ENCODE measurements at places on chromosomes 4 and X. TPM values are rescaled to one million over a fixed set of nuclear protein-coding genes. Genes with fewer than 3 reads are reported as not detected.
A peak's percentile ranks its signal among the peaks of the same experiment; 100 is the strongest.

Gene TLR7
- total RNA-seq: not detected

Gene TLL1
- 31.0 TPM for total RNA-seq

Gene IL2
- not detected for total RNA-seq

Gene VCX
- total RNA-seq: not detected

Gene KLHL4
- 157 TPM for total RNA-seq

Gene LRRC66
- total RNA-seq: under 0.01 TPM

Gene CNGA1
- not detected for total RNA-seq

Gene REELD1
- not detected for total RNA-seq

Gene CLDN34
- 0.13 TPM for total RNA-seq

- peak; percentile 11 for DNase-seq
Observed at GRCh38 chrX:155334486-155335336, at the start of gene CLIC2. Gene CLIC2 (minus strand): TSS chrX:155334614. CDS start chrX:155334427, 187 bp downstream.

GRCh38 chr4:102543030-102543928 is 42.1 kb downstream of the NFKB1 start:
- DNase-seq: no peak

GRCh38 chr4:158496030-158496741 is 25.5 kb upstream of the RXFP1 start:
- peak; percentile 12 for DNase-seq

DNA sequence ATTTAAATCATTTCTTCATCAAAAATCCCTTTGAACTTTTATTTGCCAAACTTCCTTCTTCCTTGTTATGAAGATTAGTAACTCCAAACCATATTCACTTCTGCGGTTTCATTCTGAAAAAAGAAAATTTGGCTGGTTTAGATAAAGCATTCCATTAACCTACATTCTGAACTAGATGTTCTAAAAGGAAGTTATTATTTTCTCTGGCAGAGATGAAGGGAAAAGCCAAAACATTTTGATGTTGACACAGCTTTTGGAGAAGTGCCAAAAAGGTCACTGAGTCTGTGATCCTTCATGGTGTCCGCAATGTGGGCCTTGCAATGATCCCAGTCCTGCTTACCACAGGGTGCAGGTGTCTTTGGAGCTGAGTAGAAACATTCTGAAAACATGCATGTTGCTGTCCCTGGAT is 36.0 kb downstream of the CXCL8 start:
- DNase-seq: peak; percentile 98

DNA sequence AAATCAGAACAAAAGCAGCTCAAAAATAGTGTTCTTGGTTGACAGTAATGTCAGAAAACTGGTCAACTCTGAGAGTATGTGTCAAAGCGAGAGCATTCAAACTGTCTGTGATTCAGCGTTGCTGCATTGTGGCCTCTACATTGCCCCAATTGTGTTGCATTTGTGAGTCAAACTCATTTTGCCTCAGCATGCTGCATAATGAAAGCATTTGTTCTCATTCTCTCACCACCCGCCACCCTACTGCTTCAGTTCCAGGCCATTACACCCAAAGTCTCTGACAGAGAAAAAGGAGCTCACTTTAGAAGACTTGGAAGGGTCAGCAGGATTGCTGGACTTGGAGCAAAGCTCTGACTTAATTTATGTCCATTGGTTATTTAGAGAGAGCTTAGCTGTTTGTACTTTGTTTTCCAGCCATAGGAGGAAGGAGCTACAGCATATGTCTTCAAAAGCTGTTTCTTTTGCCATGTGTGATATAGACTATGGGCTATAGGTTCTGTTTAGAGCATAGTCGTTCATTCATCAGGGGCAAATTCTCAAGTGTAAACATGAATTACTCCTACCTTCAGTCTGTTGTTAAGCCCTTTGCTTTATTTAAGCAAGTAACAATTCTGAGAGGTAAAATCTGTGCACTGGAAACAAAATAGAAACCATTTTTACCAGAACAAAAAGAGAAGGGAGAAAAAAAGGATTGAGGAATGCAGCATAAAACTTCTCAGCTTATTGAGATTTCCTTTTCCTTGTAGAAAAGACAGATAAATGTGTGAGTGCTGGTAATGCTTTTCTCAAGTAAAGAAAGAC is 153.4 kb upstream of the ANK2 start:
- DNase-seq: no peak

DNA sequence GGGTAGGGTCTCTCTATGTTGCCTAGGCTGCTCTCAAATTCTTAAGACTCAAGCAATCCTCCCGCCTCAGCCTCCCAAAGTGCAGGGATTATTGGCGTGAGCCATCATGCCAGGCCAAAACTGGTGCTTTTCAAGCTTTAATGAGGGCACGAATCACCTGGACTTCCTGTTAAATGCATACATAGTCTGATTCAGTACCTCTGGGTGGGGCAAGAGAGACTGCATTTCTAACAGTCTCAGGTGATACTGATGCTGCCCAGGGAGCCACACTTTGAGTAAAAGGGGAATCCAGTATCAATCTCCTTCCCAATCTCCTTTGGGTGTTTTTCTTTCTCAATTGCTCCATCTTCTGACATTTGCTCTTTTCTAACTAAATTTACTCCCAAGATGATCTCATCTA is 96.5 kb downstream of the SH3RF1 start:
- DNase-seq: no peak

- DNase-seq: no peak
Observed at GRCh38 chr4:84825701-84826341, 140.7 kb downstream of the WDFY3 start.

- no peak for DNase-seq
Observed at GRCh38 chr4:6461301-6462165, 10.9 kb downstream of the PPP2R2C start.

DNA sequence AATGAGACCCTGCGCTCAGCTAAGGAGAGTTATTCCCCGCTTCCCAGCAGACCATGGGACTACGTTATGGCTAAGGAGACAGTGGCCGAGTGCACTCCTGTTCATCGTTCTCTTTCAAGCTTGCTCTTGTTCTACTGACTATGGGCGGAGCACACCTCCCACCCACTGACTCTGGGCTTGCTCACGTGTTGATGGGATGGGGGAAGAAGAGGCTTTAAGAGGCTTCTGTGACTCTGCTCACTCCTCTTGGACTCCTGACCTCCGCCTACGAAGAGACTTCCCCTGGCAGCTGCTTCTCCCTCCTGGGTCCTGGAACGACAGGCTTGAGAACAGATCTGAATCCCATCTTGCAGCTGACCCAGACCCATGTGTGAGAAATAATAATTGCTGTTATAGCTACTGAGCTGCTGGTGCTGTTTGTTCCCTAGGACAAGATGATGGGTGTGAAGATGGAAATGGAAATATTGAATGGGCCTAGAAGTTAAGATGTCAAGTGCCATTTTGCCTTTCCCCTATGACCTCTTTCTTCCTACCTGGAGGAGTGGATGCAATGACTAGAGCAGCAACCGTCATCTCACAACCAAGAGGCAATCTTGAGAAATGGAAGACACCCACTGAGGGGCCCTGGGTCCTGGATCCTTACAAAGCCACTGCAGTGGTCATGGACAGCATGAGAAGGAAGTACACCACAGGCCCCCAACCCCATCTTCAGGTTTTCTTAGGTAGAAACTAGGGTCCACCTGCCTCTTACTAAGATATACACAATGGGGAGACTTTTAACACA is 38.7 kb upstream of the IRAK1 start:
- DNase-seq: no peak

GRCh38 chr4:6355052-6355451 is 85.4 kb downstream of the WFS1 start:
- DNase-seq: no peak

DNA sequence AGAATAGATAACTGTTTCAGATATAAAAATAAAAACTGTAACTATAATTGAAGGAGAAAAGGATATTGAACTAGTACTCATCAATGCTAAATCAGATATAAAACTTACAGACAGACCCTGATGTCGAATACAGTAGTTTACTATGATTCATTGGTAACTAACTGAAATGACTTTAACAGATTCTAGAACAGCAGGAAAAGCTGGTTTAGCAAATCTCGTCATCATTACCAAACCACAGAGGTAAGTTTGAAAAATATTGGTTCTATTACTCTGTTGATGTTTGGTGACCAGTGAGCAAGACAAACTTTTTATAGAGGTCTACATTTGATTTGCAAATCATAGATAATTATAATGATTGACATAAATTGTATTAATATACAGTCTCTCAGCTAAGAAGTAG is 551.4 kb upstream of the ADGRL3 start:
- DNase-seq: no peak

DNA sequence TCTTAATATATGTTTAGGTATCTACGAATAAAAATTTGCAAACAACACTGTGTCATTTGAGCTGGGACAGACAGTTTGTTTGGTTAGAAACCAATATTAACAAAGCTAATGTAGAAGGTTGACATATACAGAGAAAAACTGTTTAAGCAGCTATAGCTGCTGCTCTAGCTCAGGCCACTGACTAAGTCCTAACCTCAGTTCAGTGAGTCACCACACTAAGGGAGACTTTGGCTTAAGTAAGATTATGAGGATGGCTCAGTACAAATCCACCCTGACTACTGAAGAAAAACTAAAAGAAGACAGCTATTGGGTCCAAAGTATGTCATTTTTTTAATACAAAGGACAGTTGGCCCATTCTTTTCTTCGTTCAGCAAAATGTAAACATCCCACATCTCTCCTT is 717.3 kb upstream of the ACTRT1 start:
- no peak for DNase-seq

DNA sequence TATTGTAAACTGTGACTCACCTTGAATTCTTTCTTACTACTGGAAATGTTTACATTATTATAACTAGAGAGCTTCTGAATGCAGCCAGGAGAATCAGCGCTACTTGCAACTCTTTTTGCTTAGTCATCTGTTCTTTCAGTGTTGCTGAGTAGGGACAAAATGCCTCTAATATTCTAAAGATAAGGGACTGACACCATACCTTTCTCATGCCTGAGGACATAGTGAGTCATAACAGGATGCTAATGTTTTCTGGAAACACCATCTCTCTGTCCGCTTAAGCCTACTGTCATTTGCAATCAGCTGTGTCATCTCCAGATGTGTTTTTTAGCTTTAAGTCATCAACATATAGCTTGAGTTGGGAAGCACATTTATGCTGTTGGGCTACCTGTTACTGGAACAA is 108.3 kb downstream of the QRFPR start:
- DNase-seq: no peak

All from dermis microvascular lymphatic vessel endothelial cell (primary cell).